SK-N-MC (cell line): ENCODE measurements at places on chromosomes 3 and 15.

DNA sequence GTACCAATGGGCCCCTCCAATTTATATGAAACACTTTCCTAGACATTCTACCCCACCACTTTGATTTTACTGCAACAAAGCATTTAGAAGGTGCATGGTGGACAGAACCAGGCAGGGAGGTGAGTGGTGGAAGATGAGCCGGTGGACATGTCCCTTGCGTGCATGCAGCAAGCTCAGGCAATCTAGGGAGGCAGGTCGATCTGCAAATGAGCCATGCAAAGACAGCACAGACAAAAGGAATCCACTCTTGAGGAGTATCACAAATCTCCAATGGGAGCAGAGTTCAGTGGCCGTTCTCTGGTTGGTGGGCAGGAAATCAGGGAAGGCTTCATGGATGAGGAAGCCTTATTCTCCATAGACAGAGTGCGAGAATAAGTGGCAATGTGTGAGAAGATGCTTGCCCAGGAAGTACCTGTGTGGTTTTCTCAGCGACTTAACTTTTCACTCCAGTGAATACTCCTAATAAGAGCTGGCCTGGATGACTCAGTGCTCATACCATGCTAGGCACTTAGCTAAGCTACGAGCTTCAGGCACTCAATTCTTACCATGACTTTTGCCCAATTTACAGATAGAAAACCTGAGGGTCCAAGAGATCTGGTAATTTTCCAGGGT is 152.5 kb downstream of the FOXP1 start:
- DNase-seq, result no peak

DNA sequence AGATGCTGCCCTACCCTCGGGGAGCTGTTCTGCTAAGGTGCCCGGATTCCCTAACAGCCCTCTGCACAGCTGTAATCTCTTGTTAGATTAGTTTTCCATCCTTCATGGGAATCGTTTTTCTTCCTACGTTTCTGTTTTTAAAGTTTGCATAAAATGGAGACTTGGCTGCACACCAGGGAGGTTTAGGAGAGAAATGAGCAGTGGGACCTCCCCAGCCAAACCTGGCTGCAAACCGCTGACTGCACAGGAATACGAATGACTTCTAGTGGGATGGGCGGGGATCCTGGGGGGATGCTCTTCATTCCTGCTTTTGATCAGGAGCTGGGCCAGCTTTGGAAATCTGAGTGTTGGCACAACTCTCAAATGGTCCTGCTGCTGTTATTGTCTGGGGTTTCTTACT is 77.5 kb downstream of the THSD4 start:
- no peak for DNase-seq

GRCh38 chr3:46585799-46586693 is 19.9 kb upstream of the LRRC2 start:
- no peak for DNase-seq

DNA sequence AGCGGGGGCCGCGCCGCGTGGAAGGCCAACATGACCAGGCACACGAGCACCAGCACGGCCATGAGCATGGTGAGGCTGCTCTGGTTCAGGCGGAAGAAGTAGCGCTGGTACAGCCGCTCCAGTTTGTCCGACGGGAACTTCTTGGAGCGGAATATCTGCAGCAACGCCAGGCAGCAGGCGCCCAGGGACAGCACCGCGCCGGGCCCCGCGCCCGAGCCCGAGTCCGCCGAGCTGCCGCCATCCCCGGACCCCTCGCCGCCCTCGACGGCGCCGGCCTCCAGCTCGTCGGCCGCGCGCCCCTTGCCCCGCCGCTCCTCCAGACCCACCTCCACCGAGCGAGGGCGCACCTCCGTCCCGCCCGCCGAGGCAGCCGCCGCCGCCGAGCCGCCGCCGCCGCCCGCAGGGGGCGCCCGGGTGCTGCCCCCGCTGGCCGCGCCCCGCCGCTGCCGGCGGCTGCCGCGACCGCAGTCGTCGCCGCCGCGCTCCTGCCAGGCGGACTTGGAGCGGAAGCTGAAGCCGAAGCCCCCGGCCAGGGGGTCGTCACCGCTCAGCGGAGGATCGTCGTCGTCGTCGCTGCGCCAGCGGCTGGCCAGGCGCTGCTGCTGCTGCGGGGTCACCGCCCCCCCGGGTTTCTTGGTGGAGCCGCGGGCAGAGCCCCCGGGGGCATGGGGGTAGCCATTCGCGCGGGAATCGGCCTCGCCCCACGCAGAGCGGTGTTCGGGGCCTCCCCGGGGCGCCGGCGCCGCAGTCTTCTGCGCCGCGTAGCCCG is 957 bp downstream of the ADCY5 start:
- no peak for DNase-seq

GRCh38 chr3:122576174-122576940 is 1.1 kb upstream of the PARP15 start:
- no peak for DNase-seq
